ENCODE measurements at places on chromosomes 2 and 18.

GRCh38 chr18:28078298-28078697 is 98.6 kb downstream of the CDH2 start:
- no peak for DNase-seq

DNA sequence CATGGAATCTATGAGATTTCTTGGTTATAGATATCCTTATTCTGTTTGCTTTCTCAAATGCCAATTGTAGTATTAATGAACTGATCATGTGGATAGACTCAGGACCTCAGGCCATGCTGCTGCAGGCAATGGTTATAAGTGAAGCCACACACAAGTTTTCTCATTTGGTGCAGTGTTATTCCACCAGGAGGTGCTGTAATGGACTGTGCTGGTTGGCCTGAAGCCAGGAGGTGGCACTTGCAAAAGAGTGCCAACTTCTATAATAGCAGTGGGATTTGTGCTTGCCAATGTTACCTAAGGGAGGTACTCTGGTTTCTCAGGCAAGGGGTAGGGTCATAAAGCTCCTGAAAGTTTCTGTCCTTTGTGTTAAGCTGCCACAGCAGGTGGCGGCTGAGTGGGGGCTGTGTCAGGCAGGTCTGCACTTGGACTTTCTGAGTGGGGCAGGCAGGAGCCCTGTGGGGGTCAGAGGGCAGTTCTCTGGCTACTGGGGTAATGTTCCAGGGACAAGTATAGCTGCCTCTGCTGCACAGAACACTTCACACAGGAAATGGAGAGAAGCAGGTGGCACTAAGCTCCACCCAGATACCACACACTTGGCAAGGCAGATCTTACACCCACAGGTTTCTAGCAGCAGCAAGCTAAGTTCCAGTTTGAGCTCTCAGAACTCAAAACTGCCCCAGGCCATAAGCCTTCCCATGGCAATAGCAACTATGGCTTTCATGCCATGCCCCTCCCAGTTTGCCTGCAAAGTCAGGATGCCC is 352.6 kb upstream of the CWC22 start:
- no peak for DNase-seq

- no peak for DNase-seq
These were observed 74.4 kb downstream of the MAP3K20 start for GRCh38 chr2:173150087-173150486.

DNA sequence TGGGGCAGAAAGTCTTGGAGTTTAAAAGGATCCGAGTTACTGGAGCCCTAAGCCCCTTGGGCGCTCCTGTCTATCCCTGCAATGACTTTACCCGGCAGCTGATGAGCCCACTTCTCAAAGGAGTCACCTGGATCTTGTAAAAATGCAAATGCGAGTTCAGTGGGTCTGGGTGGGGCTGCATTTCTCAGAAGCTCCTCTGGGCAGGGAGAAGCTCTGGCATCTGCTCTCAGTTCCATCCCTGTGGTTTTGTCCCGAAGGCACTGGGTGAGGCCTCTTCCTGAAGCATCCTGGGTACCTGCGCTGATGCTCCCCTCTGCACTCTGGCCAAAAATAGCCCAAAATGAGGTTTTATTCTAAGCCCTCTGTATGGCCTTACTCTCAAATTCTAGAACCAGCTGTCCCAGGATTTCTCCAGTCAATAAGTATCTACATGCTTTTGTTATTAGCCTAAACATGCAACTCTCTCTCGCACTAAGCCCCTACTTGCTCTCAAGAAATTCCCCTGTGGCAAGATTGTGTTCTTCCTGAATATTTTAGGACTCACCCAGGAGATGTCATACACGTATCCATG is 167.8 kb upstream of the APCDD1 start:
- DNase-seq: no peak

GRCh38 chr2:177639262-177639914 is 246.8 kb downstream of the AGPS start:
- DNase-seq: no peak

DNA sequence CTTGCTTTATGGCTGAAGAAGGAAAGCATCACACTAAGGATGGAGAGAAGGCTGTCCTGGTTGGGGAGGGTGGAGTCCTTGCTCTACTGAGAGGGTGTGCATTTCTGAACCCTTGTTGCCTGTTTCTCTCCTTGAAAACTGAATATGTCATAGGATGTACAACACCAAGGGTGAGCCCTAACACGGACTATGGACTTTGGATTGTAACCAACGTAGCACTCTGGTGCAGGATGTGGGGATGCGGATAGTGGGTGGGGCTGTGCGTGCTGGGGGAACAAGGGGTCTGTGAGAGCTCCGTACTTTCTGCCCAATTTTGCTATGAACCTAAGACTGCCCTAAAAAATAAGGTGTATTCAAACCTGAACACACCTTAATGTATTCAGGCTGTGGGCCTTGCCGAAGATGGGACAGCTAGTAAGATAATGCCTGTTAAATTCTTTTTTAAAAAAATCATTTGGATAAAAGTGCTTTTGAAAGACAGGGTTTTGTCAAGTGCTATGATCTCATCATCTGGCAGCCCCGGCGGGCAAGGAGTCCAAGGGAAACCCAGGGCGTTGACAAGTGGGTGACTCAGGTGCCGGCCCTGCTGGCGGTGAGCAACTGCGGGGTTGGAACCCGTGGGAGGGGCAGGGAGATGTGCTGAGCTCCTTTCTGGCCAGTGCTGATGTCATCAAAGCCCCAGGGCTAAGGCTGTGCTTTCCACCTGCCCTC is 54.0 kb downstream of the GATA6 start:
- DNase-seq: peak; percentile 86

DNA sequence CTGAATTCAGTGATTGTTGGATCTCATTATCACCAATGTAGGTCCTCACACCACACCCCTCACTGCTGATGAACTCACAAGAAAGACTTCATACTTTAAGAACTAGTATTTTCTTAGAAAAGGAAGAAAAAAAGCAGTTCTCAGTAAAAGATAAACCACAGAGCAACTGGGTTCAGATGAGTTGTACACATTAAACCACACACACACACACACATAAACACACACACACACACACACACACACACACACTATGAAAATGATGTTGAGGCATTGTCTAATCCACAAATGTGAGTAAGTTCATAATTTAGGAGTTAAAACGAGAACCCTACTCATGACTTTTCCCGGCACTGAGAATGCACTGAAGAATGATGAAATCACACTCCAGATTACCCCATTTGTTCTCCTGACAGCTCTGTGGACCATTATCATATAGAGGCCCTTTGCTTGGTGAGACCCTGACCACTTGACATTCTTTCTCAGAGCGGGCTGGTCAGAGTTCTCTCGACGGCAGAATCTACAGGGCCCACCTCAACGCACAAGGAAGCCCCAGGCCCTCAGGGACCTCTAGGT is 106.2 kb downstream of the BCL2 start:
- DNase-seq: no peak

DNA sequence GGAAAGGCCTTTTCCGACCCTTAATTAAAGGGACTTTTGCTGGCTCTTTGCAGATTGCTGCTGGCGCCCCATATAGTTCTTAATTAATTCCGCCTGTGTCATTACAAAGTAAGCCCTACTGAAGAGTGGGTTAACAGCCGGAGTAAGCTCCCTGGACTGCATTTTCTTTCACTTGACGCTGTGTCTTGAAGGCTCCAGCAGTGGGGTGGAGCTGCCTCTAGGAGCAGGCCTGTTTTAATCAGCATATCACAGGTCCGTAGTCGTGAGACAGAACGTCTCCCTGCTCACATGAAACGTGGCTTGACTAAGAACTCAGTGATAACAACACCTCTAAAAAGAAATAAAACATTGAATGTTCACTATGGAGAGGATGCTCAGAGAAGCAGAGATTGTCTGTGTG is 329.9 kb upstream of the RAB12 start:
- no peak for DNase-seq

GRCh38 chr2:65583061-65583460 is 150.7 kb upstream of the SPRED2 start:
- no peak for DNase-seq

DNA sequence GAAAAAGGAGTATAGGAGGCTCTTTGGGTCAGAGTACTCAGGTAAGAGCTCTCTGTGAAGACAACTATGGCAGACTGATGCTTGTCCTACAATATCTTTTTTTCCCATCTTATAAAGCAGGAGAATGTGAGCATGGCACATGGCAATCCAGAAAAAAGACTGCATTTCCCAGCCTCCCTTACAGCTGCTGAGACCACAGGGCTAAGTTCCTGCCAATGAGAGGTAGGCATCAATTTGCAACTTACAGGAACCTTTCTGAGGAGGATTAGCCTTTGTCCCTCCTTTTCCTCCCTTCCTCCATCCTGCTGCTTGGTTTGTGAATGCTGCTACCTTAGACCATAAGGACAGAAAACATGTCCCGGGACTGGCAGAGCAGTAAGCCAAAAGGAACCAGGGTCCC is 37.8 kb upstream of the ST8SIA5 start:
- DNase-seq: no peak

DNA sequence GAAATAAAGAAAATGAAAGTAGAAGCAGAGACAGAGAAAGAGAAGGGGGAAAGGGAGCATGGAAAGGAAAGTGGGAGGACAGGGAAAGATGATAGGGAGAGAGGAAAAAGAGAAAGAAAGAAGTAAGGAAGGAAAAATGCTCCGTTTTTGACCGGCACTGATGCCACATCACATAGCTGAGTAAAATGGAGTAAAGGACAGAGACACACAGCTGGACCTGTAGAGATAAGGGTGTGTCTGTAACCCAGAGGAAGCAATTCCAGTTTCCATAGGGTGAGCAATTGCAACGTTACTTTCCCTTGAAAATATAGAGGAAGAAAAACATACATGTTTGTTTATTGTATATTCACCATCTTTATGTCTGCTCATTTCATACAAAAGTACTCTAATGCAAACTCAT is 1866.9 kb upstream of the PIK3C3 start:
- no peak for DNase-seq

- no peak for DNase-seq
These were observed 479.3 kb downstream of the PTPRM start for GRCh38 chr18:8046441-8046840.

GRCh38 chr2:134035605-134036370 is 218.1 kb upstream of the MGAT5 start:
- no peak for DNase-seq

DNA sequence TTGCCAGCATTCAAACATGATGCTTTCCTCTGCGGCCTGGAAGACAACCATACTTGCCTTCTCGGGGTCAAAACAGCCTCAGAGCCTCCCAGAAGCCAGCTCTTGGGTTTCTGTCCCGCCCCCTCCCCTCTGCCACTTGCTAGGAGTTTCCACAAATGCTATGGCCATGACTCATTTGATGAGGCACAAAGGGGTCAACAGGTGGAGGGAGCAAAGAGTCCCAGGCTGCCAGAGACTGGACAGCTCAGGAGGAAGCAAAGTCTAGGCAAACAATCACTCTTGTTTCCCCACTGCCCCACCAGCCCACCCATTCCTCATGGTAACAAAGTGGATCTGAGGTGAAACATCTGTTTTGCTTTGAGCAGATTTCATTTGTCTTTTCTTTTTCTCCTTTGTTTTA is 551.1 kb downstream of the TNS1 start:
- no peak for DNase-seq

- no peak for DNase-seq
These were observed 50.4 kb downstream of the CYRIA start for GRCh38 chr2:16615246-16615645.

GRCh38 chr2:163175294-163175693 is 336.7 kb upstream of the KCNH7 start:
- DNase-seq: no peak

DNA sequence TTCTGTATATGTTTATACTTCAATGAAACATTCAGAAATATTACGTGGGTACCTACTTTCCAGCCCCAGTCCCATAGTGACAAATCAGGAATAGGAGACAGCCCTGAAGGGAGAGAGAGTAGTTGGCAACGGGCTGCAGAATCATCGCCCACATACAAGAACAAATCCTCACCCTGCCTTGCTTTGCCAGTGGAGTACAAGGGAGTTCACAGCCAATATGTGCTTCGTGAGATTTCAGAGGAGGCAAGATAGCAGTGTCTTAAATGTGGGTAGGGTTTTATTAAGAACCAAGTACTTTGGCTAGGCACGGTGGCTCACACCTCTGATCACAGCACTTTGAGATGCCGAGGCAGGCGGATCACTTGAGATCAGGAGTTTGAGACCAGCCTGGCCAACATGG is 40.3 kb upstream of the PKDCC start:
- DNase-seq: no peak

DNA sequence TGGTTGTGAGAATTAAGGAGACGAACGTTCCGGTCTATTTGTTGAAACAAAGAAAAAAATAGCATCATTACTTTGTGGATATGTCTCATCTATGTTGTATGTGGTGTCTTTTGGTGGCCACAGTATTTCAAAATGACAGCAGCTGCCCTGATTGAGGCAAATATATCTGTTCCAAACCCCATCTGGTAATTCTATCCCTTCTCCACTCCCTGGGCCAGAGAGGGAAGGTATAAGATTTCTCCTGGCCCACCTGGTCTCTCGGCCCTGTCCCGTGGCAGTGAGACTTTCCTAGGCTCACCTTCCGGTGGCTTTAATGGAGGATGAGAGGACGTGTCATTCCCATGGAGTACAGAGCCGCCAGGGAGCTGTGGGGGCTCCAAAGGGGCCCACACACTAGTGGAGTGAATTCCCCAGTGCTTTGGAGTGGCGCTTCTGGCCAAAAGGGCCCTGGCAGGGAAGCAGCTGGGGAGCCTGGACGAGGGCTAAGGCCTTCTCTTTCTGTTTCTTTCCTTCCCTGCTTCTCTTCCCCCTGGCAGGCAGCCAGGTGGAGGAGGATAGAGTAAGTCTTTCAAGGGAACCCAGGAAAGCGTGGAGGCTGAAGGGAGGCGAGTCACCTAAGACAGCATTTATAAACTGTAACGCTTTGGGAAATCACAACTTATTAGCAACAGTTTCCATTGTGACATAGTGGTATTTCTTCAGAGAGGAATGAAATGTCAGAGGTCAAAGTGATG is 5.6 kb downstream of the FOSL2 start:
- DNase-seq: peak; percentile 81

- no peak for DNase-seq
These were observed 6.1 kb downstream of the ZFP36L2 start for GRCh38 chr2:43220229-43220751.

GRCh38 chr2:12110074-12110473 is 363.6 kb downstream of the LPIN1 start:
- no peak for DNase-seq

GRCh38 chr2:239201531-239201876 is 199.3 kb downstream of the HDAC4 start:
- DNase-seq: peak; percentile 73

Data from right cardiac atrium (tissue), 5 donors.